Activated CD4-positive, alpha-beta memory T cell treated with anti-CD3 and anti-CD28 coated beads, Interleukin-2, amount 10 ng/mL, durations not matched to agents 7 days and 5 days (primary cell): ENCODE measurements at places on chromosomes 11 and 22. TPM values are rescaled to one million over a fixed set of nuclear protein-coding genes. Genes with fewer than 3 reads are reported as not detected.
A peak's percentile ranks its signal among the peaks of the same experiment; 100 is the strongest.

CARNS1 gene
- total RNA-seq = 1.1 TPM

SEC14L3 gene
- not detected for total RNA-seq

CARD18 gene
- not detected for total RNA-seq

TPBGL gene
- total RNA-seq = 0.38 TPM

DNA sequence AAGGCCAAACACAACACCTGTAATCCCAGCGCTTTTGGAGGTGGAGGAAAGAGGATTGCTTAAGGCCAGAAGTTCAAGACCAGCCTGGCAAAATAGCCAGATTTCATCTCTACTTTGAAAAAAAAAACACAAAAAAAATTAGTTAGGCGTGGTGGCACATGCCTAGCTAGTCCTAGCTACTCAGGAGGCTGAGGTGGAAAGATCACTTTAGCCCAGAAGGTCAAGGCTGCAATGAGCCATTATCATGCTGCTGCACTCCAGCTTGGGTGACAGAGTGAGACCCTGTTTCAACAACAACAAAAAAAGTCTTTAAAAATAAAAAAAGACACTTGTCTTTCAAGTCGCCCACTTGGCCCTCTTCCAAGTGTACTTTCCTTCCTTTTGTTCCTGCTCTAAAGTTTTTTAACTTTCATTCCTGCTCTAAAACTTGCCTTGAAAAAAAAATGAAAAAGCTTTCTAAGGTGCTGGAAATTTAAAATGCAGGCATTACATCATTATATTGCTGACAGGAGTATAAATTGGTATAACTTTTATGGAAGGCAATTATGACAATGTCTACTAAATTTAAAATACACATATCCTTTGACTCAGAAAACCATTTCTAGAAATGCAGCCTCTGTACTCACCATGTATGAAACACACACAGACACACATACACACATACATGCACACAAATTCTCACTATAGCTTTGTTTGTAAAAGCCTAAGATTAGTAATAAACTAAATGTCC lies 12.7 kb downstream of the LIPT2 start:
- no peak overlapping the region for H3K4me3 ChIP-seq
- H3K36me3 ChIP-seq = no peaks in the 10 kb centered on the region
- peaks cover 13% of the 10 kb centered on the region for H3K27me3 ChIP-seq
- DNase-seq = no peak

- no peak for DNase-seq
- H3K4me1 ChIP-seq = peaks cover 5% of the 10 kb centered on the region
- no peak overlapping the region for H3K27ac ChIP-seq
- H3K4me3 ChIP-seq = no peak overlapping the region
- H3K36me3 ChIP-seq = no peaks in the 10 kb centered on the region
- H3K27me3 ChIP-seq = peaks cover 15% of the 10 kb centered on the region
These were observed 12.7 kb downstream of the C11orf91 start for GRCh38 chr11:33687733-33688479.

DNA sequence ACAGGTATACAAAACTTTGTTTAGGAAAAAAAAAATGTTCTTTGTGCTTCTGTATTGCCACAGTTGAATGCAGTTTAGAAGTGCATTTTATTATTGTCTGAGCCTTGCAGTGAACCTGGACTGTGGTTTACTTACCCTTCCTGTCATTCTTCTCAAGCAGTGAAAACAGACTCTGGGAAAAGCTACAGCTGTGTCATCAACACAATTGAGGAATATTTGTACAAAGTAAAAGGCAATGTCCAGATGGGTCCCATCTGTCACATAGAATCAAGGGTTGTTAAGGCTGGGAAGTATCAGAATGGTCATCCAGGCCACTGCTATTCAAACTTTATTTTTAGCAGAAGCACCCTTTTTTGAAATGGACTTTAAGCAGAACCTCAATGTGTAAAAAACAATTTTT lies 73.3 kb downstream of the TRIM44 start:
- DNase-seq = no peak
- H3K4me1 ChIP-seq = peaks cover 1% of the 10 kb centered on the region
- H3K36me3 ChIP-seq = peaks cover 4% of the 10 kb centered on the region
- no peak overlapping the region for H3K4me3 ChIP-seq

DNA sequence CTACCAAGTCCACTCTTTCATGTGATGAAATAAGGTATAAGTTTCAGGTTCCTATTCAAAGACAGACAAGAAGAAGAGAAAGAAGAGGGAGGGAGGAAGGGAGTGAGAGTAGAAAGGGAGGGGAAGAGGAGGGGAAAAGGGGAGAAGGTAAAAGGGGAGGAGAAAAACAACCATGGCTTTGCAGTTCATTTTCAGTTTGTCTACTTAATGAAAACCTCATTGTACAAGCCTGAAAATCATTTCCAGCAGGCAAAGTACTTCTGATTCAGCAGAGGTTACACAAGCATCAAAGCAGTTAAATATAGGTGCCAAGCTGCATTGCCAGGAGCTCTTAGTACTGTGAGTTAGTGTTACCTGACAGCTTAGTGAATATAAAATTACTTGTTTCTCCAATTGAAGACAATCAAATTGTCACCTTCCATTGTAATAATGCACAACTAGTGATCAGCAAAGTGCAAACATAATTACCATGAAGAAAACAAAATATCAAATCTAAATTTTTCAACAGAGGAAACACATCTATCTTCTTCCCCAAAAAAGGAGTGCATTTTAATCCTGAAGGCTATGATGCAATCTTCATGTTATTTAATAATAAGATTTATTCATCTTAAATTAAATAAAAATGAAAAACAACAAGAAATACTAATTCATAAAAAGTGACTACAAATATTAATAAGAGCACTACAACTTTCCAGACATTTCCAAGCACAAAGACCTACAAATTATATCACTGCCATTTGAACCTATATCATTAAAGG lies 8.2 kb downstream of the SOX6 start:
- no peak for DNase-seq
- no peak overlapping the region for H3K4me3 ChIP-seq
- H3K27ac ChIP-seq = no peak overlapping the region
- no peaks in the 10 kb centered on the region for H3K4me1 ChIP-seq

DNA sequence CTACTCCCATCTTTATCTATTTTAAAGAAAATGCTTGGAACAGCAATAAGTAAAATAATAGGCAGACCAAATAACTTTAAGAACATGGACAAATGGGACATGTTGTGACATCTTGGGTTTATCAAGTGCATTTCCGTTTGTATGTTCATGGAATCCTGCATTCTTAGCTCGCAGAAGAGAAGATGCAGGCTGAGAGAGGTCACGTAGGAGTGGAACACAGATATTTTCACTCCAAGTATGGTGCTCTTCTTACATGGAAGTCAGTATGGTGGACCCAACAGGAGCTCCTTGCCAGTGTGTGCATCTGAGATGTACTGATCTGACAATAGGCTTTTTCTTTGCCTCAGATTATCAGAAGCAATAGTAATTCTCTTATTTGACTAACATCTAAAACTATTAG lies 1.7 kb downstream of the E2F8 start:
- H3K4me3 ChIP-seq = peak overlapping the region; percentile 74
- H3K27me3 ChIP-seq = no peaks in the 10 kb centered on the region
- DNase-seq = no peak
- H3K27ac ChIP-seq = peak overlapping the region; percentile 34
